ENCODE measurements at places on chromosomes 3 and 15.
A peak's percentile ranks its signal among the peaks of the same experiment; 100 is the strongest.

DNA sequence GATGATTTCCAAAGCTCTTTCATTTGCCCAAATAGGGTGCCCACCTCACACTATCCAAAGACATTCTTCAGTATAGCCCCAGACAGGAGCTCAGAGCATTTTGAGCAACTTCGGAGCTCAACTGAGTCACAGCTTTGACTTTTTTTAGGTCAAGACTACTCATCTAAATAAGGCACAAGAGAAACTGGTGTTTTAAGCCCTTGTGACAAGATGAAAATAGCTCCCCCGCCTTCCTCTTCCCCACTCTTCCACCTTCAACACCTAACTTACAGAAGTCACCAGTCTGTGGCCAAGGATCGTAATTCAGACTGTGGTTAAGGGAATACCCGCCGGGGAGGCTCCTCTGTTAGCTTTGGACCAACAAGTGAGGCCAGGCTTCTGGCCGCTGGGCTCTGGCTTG, 60.4 kb upstream of the CA12 start:
- DNase-seq = no peak

DNA sequence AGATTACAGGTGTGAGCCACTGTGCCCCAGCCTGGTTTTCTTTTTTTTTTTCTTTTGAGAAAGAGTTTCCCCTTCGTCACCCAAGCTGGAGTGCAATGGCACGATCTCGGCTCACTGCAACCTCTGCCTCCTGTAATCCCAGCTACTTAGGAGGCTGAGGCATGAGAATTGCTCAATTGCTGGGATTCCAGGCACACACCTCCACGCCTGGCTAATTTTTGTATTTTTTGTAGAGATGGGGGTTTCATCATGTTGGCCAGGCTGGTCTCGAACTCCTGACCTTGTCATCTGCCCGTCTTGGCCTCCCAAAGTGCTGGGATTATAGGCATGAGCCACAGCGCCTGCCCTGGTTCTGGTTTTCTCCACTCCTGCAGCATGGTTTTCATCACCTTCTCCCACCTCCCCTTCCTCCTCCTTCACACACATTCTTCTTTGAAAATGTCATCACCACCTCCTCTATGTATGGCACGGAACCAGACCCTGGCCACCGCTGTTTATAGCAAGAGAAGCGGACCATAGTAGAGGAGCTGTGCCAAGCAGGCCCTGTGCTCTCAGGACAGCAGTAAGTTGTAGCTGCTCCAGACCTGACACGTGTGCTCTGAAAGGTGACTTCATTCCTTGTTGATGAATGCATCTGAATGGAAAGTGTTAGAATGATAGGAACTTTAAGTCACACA, 14.6 kb upstream of the AHSG start:
- peak; percentile 31 for DNase-seq

GRCh38 chr3:58022490-58022889, 14.3 kb downstream of the FLNB start:
- no peak for DNase-seq

- DNase-seq = no peak
Observed at GRCh38 chr15:72866182-72866581, 82.6 kb upstream of the ADPGK start.

DNA sequence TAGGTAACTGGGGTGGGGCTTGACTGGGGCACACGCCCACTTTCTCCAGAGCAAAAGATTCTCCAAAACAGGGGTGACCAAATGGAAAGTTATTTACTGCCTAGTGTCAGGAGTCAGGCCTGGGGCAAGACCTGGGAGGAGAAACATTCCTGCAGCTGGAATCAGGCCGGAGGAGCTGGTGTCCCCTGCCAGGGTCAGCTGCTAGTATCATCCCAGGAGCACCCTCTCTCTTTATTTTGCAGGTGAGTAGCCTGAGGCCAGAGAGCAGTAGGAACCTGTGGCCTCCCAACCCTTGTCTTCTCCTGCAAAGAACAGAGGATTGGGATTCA, 32.9 kb downstream of the DNAJB8 start:
- DNase-seq = no peak

DNA sequence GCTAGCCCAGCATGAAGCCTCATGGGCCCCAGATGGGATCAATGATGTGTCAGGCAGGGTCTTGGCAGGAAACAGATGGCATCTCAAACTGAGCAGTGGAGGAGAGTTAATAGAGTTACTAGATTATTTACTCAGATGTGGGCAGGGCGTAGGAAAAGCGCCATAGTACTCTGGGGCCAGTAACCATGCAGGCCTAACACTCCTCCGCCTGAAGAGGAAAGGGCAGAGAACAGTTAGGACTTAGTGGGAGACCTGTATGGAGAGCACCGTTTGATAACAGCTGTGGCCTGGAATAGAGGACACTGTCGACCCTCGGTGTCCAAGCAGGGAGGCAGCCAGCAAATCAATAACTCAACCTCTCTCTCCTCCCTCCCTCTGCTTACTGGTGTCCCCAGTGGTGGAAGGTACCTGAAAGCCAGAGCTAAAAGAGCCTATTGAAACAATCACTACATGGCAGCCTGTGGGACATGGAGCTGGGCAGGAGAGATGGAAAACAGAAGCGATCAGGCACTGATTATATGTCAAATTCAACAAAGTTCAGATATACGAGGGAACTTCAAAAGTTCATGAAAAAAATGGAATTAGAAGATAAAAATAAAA, 111.4 kb upstream of the CCNL1 start:
- DNase-seq = no peak

- DNase-seq = no peak
Observed at GRCh38 chr3:46537316-46537715, 28.8 kb downstream of the LRRC2 start.

- DNase-seq = peak; percentile 81
Observed at GRCh38 chr3:45972534-45973402, 22.9 kb downstream of the FYCO1 start.

DNA sequence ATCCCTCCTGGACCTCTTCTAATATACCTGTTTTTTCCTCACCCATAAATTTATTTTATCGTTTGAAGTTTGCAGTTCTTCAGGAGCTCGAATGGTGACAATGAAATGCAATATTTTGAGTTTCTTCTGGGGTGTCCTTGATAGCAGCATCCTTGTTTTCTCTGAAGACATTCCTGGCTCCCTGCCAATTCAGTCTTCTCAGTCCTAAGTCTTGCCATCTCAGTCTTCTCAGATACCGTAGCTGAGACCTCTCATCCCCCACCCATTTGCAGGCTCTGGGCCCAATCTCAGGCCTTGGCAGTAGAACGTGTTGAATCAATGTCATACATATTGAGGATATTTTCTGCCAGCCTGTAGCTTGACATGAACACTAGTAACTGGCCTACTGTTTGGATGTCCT, 140.9 kb downstream of the NECTIN3 start:
- DNase-seq = no peak

DNA sequence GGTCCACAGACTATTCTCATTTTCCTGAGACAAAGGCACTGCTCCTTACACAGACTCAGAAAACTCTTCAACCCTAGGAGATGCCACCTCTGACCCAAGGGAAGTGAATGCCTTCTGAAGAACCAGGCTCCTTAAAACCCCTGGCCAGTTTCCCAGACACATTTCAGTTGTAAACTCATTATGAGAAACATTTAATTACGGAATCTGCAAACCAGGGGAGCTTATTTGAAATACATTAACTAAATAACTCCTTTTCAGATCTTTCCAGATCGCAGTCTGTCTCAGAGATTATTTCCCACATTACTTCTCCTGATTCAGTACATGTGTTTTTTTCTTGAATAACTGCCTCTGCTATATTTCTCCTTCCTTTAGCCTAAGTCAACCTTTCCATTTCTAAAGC, 17.6 kb downstream of the MYO5A start:
- no peak for DNase-seq

DNA sequence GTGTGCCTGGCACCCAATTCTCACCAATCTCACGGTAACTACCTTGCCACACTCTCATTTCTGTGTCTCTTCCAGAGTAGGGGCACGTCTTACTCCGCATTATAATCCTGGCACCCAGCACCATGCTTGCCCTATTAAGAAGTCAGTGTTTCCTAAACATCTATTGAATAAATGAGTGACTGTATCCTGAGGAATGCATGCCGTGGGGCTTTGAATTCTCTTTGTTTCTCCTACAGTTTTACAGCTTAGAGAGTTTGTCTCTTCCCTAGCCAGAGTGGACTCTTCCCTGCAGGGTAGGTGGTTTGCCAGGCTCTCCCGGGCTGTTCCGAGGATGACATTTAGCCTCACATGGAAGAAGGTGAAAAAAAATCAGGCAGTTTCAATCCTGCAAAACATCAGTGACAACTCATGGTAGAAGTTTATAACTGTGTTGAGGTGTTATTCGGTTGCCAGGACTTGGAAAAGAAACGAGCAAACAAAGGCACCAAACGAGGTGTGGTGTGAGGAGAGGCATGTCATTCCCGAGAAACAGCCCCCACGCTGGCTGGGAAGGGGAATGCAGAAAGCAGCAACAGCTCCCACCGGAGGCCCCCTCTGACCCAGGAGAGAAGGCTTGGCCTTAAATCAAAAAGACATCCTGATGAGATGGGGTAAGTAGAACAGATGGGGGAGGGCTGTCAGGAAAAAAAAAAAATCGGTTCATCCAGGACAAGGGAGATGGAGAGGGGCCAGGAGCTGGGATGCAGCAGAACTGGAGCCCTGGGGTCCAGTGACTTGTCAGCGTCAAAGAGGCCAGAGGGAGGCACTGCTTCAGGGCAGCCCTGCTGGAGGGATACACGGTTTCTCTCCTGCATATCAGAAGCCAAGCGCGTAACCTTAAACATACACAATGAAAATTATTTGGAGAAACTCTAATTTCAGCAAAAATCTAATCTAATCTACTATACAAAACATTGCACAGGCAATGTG, 168.4 kb upstream of the ARRDC4 start:
- DNase-seq = no peak

- DNase-seq = no peak
Observed at GRCh38 chr3:143337387-143337786, 217.8 kb downstream of the CHST2 start.

DNA sequence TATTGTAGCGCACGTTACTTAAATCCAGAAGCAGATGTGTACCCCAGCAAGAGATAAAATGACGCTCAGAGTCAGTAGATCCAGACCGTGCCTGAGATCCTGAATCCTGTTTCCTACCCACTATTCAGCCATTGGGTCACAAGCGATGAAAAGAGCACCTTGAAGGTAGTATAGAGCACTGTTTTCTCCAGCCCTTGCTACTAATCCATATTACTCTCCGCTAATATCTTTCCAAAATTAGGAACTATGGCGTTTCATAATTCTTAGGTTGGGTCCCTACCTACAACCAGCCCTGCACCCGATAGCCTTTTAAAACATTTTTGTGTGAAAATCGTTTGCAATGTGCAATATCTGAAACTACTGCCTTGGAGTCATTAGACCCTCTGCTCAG, 596 bp downstream of the BTD start:
- DNase-seq = no peak

- DNase-seq = no peak
Observed at GRCh38 chr3:120652896-120653545, 29.0 kb downstream of the HGD start.

GRCh38 chr3:102206511-102207031, 228.2 kb upstream of the ZPLD1 start:
- DNase-seq = peak; percentile 75

GRCh38 chr15:59917504-59918157, 86.5 kb upstream of the FOXB1 start:
- DNase-seq = no peak

DNA sequence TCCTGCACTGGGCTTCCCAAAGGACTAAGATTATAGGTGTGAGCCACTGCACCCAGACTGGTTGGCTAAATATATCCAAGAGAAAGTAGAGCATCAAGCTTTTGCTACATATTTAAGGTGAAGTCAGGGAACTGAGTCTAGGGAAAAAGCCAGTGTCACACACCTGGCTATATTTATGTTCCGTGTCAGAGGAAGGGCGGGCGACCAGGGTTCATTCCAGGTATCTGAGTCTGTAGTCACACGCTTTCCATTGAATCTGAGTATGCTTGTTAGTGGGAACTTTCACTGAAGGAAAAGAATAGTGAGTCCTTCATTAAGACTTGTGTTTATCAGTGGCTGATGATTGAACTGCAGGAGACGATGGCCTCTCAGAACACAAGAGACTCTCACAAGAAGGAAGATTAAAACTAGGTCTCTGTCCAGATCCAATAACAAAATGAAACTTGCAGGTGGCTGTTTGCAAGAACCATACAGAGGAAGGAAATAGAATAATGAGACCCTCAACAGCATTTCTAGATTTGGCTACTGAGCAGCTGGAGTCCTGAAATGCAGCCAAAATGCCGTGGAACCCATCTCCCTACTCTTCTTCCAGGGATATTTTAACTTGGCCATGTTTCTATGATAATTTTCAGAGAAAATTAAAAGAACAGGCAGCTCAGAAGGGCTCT, 276.3 kb downstream of the THSD4 start:
- no peak for DNase-seq

- DNase-seq = no peak
Observed at GRCh38 chr3:13164893-13165492, 91.8 kb upstream of the IQSEC1 start.

GRCh38 chr3:50347187-50347813, 1.8 kb upstream of the ZMYND10 start:
- no peak for DNase-seq

DNA sequence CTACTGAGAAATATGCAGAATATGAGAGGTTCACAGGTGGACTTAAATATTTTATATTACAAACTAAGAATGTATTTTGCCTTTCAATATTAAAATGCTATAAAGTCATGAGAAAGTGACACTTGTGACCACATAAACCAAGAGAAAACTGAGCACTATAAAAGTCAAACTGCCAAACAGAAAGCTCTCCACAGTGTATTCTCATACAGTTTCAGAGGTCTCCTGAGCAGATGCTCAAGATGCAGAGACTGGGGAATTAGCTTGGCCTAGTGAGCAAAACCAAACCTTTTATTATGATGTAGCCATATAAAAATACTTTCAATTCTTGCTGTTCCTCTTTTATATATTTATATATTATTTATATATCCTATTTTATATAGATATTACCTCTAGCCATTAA, 227.8 kb downstream of the TBC1D5 start:
- DNase-seq = no peak

- DNase-seq = no peak
Observed at GRCh38 chr3:129694228-129694627, 87.8 kb upstream of the PLXND1 start.

- no peak for DNase-seq
Observed at GRCh38 chr3:106578911-106579310, 710.1 kb upstream of the CBLB start.

All from skeletal muscle cell (primary cell).